ENCODE measurements at places on chromosomes 3 and 15. TPM values are rescaled to one million over a fixed set of nuclear protein-coding genes. Genes with fewer than 3 reads are reported as not detected.

DNA sequence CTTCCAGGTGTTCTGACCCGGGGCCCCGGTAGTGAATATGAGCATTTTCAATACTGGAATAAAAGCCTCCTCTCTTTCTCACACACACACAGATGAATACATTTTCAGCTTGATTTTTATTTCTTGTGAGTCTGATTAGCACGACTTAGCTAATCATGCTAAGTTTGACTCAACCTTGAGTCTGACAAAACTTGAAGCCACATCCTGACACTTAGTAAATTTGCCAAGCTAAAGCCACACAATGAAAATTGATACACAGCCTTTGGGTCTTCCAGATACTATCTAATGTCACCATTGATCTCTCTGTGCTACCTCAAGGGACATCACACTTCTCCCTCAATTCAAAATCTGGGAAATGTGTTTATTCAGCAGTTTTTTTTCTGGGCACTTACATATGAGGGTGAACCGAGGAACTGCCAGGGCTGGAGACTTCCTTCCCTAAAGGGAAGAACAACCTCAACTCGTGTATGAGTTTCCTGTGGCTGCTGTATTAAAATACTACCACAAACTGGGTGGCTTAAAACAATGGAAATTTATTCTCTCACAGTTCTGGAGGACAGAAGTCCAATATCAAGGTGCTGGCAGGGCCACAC, 18.6 kb downstream of the TMEM266 start:
- no peak for DNase-seq

DNA sequence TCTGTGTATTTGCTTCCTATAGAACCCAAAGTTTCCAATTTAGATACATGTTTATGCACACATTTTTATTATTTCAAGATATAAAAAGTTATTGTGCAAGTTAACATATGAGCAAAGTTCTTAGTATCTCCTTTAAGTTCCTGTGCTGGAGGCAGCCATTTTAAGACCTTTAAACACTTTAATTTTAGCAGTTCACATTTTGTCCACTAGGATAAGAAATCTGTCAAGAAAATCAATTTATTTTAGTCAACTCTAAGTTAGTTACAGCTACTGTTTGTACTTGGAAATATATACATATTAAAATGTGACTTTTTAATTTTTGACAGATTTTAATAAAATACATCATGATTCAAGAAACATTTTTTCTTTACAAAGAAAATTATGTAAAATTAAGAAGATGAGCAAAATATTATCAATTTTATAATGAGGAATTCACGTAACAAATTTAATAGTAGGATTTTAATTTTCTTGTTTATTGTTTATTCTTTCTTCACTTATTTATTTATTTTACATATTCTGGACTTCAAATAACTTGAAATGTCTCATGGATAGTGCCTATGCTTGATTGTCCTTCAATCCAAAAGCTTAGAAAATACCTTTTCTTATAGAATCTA, 402.6 kb upstream of the GBE1 start:
- peak; percentile 18 for DNase-seq

DNA sequence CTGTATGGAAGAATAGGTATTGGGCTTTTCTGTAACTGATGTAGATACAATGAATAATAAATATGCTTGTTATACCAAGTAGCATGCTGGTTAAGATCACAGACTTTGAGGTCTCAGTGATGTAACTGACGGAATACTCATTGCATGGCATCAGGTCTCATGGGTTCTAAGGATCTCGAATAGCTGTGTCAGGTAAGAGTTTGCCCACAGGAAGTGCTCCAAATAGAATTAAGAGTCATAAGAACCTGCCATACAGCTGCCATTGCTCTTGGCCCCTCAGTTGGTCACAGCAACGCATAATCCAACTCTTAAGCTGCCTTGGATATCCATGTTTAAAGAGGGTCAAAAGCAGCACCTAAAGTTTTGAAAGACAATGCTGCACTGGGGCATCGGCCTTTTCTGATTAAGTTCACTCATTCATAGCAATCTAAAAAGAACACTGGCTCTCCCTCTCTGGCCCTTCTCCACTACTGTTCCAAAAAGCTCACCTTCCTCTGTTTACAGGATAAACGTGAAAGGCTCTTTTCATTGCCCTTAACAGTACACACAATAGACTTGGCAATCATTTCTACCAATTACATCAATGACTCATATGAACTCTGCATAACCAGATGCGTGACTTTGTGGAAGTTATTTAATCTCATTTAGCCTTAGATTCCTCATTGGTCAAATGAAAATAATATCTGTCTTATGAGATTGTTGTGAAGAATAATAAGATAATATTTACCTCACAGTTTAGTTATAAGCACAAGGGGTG, 74.6 kb downstream of the ZBTB20 start:
- DNase-seq, result peak; percentile 46

- DNase-seq, result no peak
Observed at GRCh38 chr3:10628891-10629670, 123.7 kb upstream of the ATP2B2 start.

DNA sequence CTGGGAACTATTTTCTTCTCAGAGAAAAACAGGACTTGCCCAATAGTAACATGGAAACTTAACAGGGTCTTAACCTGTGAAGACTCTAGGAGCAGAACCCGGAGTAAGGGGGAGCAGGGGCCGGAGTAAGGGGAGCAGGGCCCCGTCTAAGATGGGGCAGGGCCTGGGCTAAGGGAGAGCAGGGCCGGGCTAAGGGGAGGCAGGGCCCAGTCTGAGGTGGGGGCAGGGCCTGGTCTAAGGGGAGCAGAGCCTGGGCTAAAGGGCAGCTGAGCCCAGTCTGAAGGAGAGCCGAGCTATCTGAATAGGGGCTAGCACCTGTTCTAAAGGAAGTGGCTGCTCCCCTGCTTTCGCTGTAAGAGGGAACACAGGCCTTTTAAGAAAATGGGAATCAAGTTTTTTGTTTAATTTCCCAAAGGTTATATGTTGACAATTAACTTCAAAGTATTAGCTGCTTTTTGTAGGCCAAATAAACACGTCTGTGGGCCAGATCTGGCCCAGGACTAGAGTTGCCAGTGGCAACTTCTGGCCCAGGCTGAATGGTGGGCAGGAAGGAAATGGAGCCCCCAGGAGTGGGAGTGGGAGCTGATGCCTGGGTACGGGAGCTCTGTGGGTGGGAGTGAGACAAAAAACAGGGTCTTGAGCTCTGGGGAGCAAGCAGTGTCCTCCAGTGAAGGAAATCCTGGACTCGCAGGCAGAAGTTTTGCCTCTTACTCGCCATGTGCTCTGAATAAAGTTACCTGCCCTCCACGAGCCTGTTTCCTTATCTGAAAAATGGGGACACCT, 32.5 kb downstream of the CSPG4 start:
- no peak for DNase-seq

DNA sequence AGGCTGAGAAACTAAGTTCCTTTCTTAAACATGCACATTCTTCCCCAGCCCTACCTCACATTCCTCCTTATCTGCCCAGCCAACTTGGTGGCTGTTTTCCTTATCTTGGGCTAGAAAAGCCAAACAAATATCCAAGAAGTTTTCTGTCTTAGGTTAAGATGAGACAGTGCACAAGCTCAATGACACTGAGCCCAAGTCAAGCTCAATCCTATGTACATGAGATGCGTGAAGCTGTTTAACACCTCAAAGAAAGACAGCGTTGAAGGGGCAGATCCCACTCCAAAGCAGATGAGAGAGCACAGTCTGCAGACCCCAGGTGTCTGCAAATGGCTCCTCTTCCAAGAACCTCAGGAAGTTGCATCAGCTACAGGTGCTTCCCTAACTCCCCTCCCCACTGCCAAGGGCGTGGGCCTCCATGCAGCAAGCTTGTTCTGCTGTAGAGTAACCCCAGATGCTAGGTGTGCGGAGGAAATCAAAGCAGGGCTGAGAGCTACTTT, 16.6 kb downstream of the LRRC2 start:
- no peak for DNase-seq

The TMC3 gene
- not detected for total RNA-seq

The LDHAL6B gene
- total RNA-seq, result not detected

The LIPH gene
- 0.36 TPM for total RNA-seq

The FGF12 gene
- not detected for total RNA-seq

The GFM1 gene
- 36.0 TPM for total RNA-seq

The SEMA3G gene
- not detected for total RNA-seq

The GRM2 gene
- under 0.01 TPM for total RNA-seq

All from IMR-90 (cell line).